ENCODE measurements at places on chromosomes 16 and 17.

DNA sequence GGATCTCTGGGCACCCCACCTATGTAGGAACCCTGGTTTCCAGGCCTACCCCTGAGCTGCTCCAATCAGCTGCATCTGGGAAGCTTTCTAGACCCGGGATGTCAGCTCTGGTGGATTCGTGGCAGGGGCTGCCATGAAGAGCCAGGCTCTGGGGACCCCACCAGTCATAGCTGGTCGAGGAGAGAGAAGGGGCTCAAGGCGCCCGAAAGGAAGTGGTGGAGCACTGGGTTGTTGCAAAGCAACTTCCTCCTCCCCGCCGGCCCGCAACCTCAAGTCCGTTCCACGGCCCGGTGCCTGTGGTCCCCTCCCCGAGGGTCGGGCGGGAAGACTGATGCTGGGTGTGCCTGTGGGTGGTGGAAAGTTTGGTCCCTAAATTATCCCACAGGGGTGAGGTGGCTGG lies 10.2 kb downstream of the TBKBP1 start:
- no peak for DNase-seq

DNA sequence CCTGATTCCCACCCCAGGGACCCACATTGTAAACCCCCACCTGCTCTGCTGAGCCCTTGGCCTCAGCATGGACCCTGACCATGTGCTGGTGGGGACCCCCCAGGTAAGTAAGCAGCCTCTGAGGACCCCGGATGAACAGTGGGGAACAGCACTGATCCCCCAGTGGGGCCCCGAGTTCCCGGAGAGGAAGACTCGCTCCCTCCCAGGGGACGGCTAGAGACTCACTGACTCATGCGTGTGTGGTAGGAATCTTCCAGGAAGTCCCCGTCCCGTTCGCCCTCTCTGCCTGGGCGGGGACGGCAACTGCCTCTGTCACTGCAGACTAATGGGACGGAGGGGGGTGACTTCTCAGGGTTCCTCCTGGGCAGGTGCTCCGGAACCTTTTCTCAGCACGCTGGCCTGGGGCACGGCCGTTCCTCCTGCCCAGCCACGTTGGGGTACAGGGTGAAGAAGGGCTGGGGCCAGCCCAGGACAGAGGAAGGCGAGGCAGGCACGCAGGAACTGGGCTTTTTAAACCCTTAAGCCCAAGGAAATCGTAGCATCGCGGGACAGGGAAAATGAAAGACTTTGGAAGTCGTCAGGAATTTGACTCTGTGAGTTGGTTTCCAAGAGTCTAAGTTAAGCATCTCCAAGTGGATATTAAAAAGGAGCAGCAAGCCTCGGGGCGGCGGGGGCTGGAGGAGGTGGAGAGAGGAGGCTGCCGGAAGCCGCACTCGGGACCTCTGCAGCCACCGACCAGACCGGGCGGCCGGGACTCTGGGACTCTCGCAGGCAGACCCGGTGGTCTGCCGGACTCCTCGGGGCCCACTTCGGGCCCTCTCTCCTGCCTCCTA lies 178.7 kb downstream of the SEC14L1 start:
- DNase-seq: no peak

DNA sequence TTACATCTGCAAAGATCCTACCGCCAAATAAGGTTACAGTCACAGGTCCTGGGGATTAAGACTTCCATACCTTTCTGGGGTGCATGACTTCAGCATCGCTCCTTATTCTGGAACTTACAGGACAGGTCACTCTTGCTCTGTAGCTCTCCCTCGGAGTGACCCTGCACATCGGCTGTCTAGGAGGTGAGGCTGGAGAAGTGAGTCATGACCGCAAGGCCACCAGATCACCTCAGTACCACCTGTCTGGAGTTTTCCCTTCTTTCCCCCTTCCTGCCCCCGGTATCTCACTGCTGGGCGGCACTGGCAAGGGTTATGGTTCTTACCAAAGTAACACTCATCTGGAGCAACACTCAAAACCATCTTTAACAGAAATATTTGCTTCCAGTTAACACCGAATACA lies 374.8 kb downstream of the SLC39A11 start:
- no peak for DNase-seq

GRCh38 chr16:17305694-17306093 lies 165.1 kb downstream of the XYLT1 start:
- DNase-seq: no peak

DNA sequence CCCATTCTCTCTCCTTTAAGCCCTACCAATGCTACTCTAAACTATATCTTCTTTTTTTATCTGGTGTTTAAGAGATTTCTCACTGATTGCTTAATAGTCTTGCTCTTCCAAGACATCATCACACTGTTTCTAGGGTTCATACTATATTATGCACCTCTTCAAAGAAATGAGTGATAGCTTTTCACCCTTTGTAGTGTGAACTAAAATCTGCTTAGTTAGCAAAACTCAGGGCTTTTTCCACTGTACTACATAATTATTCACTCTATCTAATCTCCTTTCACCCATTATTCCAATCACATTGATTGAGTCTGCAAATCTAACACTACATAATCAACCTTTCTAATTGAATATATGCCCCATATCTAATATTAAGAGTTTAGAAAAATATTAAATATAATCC lies 456.0 kb upstream of the SOX9 start:
- DNase-seq: no peak

DNA sequence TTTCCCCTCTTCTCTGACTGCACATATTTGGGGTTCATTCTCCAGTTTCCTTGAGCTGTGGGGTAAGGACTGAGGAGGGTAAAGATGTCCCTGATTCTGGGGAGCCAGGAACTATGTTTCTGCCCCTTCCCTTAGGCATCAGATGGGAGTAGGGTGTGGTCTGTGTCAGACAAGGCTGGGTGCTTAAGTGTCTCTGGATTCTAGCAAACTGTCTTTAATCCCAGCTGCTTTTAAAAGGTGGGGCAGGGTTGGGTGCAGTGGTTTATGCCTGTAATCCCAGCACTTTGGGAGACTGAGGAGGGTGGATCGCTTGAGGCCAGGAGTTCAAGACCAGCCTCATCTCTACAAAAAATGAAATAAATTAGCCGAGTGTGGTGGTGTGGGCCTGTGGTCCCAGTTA lies 13.0 kb downstream of the LASP1 start:
- DNase-seq: no peak

DNA sequence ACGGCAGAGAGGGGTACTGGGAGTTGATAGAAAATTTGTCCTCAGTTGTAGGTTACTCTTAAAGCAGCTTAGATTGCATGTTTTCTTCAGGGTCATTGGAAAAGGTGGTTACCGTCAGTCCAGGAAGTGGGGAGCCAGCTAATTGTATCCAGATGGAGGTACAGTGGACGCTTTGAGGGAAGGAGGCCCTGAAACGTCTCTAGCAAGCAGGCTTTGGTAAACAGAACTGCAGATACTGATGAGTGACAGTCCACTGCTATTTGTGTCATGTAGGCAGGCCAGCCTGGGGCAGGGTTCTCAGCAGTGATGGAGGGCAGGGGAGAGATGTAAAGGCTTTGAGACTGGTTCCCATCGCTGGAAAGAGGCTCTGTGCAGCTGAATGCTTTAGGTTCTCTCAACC lies 30.2 kb upstream of the ST6GALNAC1 start:
- DNase-seq: no peak

DNA sequence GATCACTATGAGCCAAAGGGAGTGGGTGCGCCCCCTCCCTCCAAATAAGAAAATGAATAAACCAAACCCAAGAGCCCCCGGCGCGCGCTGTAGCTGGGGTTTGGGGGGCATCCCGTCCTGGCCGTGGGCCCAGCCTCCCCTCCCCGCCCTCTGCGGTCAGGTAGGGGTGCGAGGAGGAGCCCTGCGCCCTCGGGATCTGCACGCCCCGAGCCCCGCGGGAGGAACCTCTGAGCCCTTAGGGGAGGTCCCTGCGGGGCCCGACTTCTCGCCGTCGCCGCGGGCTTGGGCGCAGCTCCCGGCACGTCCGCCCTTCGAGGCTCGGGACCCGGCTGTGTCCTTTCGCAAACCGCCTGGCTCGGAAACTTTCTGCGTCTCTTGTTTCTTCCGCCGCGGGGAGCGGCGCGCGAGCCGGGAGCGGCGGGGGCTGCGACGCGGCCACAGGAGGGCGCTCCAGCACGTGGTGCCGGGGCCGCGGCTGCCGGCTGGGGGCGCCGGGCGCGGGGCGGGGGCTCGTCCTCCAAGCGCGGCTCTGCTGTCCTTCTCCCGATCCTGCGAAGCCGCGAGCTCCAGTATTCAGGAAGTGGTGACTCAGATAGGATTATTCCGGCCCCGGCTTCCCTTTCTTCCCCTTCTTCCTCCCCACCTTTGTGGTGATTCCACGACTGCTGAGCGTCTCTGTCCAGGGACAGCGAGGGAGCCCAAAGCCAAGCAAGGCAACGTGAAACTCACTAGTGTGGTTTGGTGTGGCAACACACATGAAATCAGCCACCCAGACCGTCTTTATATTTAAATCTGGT lies 1.6 kb downstream of the PITPNC1 start:
- peak; percentile 57 for DNase-seq
